ENCODE measurements at places on chromosomes 16 and 17. TPM values are rescaled to one million over a fixed set of nuclear protein-coding genes. Genes with fewer than 3 reads are reported as not detected.

The SEPTIN12 gene
- not detected for total RNA-seq

The MVP gene
- 483 TPM for total RNA-seq

The GPR142 gene
- total RNA-seq: not detected

The CDK5R1 gene
- total RNA-seq: 3.4 TPM

All from transverse colon (tissue), 4 donors.